ENCODE measurements at places on chromosomes 6 and 20. TPM values are rescaled to one million over a fixed set of nuclear protein-coding genes. Genes with fewer than 3 reads are reported as not detected.

The FLRT3 gene
- 2.5 TPM for total RNA-seq

The ACTL10 gene
- 1.5 TPM for total RNA-seq

The SLC24A3 gene
- 1.7 TPM for total RNA-seq

GRCh38 chr6:44122801-44123200 lies 4.5 kb downstream of the MRPL14 start:
- no peak overlapping the region for H3K4me3 ChIP-seq
- no peaks in the 10 kb centered on the region for H3K27me3 ChIP-seq

DNA sequence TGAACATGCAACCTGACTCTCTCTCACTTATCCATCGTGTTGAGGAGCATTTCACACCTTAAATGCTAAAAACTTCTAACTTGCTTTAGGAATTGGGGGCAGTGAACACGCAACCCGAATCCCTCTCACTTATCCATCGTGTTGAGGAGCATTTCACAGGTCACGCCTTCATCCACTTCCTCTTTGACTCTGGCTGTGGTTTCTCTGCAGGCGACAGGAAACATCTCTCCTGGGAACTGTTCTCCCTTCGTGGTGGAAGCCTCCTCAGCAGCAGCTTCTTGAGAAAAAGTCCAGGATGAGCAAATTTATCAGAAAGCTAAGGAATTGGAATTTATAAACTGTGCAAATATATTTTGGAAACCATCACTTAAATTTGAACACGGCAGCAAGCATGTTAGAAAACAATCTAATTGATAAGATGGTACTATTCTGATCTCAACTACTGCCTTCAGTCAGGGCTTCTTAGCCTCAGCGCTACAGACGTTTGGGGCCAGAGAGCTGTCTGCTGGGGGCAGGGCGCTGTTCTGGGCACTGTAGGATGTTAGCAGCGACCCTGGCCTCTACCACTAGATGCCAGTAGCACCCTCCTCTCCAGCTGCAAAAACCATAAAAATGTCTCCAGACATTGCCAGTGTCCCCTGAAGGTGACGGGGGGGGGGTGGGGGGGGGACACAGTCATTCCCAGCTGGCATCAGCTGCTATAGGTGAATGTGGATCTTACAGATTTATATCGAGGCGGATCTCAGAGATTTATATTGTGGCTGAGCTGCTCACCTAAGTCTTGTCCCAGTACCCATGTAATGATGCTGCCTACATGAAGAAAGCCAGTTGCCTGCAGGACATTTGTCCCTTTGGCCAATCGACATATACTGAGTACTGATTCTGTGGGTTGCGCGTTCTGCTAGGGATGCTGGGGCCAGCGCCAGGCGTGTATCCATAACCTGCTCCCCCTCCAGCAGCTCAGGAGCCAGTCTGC lies 26.2 kb downstream of the CTCFL start:
- H3K36me3 ChIP-seq: no peaks in the 10 kb centered on the region
- peak overlapping the region; percentile 42 for H3K27ac ChIP-seq
- peak; percentile 78 for DNase-seq
- no peak overlapping the region for H3K4me3 ChIP-seq
- H3K27me3 ChIP-seq: no peaks in the 10 kb centered on the region

GRCh38 chr6:115058414-115059211 lies 715.8 kb upstream of the HS3ST5 start:
- no peaks in the 10 kb centered on the region for H3K36me3 ChIP-seq
- no peak overlapping the region for H3K4me3 ChIP-seq
- no peak overlapping the region for H3K27ac ChIP-seq

DNA sequence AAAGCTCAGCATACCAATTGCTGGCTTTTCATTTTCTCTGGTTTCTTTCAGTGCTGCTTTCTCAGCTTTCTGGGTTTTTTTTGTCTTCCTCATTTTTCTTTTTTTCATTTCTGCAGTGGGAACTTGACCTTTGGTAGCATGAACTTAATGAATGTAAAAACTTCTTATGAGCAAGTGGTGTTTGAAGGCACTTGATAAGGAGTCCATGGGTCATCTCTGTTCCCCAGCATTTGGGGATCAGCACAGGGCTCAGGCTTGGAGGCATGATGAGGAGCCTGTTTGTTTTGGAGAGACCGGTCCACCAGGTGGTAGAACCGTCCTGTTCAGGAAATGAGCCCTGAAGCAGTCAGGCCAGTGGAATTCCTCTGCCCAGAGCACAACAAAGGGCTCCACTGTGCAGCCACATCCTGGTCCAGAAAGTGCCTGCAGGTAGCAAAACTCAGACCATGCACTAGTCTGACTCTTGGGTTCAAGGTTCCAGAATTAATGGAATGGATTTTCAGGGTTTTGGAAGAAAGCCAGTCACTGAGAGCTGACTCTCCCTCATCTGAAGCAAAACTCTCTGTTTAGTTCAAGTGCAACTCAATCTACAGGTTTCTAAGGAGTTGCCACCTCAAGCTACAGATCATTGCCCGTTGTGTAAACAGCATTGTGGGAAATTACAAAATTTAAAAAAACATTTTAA lies 52.3 kb upstream of the ADGRF1 start:
- no peaks in the 10 kb centered on the region for H3K4me1 ChIP-seq
- no peak overlapping the region for H3K27ac ChIP-seq
- H3K27me3 ChIP-seq: no peaks in the 10 kb centered on the region
- no peaks in the 10 kb centered on the region for H3K36me3 ChIP-seq

GRCh38 chr6:109759098-109759955 lies 68.2 kb downstream of the FIG4 start:
- H3K4me3 ChIP-seq: no peak overlapping the region
- H3K36me3 ChIP-seq: no peaks in the 10 kb centered on the region
- H3K27ac ChIP-seq: no peak overlapping the region
- H3K27me3 ChIP-seq: no peaks in the 10 kb centered on the region

Measured in cardiac muscle cell (in vitro differentiated cells and primary cell).